Lung microvascular endothelial cell (primary cell): ENCODE measurements at places on chromosomes 3 and 15. TPM values are rescaled to one million over a fixed set of nuclear protein-coding genes. Genes with fewer than 3 reads are reported as not detected.
A peak's percentile ranks its signal among the peaks of the same experiment; 100 is the strongest.

The PDZRN3 gene
- under 0.01 TPM in 1 of 2 replicates, not detected in the other for total RNA-seq

The P3H2 gene
- 3.2 and 9.6 TPM in 2 replicates for total RNA-seq

The ACKR2 gene
- 4.8 and 71.4 TPM in 2 replicates for total RNA-seq

The NR2F2 gene
- 17.4 and 25.0 TPM in 2 replicates for total RNA-seq

The PPIP5K1 gene
- total RNA-seq, result 6.8 and 7.5 TPM in 2 replicates

The GOLGA6A gene
- not detected in 2 replicates for total RNA-seq

The IQCF6 gene
- not detected in 2 replicates for total RNA-seq

The GOLGA8R gene
- total RNA-seq, result 0.20 and 0.22 TPM in 2 replicates

- no peak for DNase-seq
Observed at GRCh38 chr3:149331396-149331795, 2.0 kb downstream of the TM4SF18 start.

- peak; percentile 72 for DNase-seq
Observed at GRCh38 chr15:66842710-66843441, 140.8 kb downstream of the SMAD6 start.

- DNase-seq, result no peak
Observed at GRCh38 chr3:143806038-143806437, 42.2 kb downstream of the SLC9A9 start.

- DNase-seq, result no peak
Observed at GRCh38 chr3:160986069-160986468, 119.1 kb downstream of the B3GALNT1 start.

GRCh38 chr3:101725194-101725889 is 928 bp downstream of the CEP97 start:
- DNase-seq, result peak; percentile 24

GRCh38 chr15:57217778-57218598 is 158.3 kb upstream of the CGNL1 start:
- DNase-seq, result no peak

DNA sequence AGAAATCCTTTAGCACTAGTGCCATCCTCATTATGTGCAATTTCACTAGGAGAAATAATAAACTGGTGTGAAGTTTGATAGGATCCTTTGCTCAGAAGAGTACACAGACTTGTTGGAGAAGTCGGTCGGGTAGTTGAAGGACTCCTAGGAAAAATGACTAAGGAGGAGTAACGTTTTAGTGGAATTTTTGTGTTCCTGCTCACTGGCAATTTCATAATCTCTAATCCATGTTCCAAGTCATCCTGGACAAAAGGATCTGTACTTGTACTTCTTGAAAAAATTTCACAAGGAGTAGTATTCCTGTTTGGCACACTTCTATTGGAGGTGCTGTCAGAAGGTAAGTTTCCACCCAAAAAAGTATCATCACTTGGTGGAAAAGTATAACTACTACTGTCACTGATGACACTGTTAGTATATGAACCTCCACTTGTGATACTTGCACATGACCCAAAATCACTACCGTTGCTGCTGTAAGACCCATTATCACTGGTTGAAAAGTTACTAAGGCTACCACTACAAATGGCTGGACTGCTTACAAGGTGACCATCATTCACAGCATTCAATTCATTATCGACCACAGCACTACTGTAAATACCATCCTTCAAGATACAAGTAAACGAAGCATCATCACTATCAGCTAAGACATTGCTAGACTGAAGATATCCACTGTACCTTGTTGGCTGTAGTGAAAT is 77.4 kb downstream of the NEDD4 start:
- DNase-seq, result no peak

DNA sequence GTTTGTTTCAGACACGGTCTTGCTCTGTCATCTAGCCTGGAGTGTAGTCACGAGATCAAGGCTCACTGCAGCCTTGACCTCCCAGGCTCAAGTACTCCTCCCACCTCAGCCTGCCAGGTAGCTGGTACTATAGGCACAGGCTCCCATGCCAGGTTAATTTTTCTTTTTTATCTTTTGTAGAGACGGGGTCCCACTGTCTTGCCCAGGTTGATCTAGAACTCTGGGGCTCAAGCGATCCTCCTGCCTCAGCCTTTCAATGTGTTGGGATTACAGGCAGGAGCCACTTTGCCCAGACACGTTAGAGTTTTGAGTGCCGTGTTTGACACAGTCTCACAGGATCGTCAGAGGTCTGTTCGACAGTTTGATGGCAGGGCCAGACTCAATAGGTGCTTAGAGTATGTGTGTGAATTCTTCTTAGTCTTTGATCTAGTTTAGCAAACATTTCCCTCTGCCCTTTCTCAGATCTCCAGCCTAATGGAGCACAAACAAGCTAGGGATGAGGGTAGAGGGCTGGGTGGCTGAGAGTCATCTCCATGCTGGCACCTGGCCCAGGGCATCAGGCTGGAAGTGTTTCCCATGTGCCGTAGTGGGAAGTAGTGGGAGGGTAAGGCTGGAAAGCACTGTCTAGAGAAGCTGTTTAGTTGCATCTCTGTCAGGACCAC is 66.1 kb upstream of the DLG1 start:
- DNase-seq, result peak; percentile 35

DNA sequence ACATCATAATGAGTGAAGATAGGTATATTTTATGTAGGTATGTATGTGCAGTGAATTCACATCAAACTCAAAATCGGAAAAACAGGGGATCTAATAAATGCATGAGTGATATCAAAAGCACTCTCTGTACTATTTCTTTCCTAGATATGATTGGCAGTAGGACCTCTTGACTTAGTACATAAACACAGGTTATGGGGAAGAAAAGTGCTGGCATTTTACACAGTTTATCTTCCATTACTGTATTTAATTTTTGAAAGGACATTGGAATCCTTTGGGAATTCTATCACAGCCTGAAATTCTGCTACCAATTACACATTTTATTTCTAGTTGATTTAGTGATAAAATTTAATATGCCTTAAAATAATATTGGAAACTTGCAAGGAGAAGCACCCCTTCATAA is 470.5 kb upstream of the ONECUT1 start:
- no peak for DNase-seq

- no peak for DNase-seq
Observed at GRCh38 chr3:56813653-56813960, 11.9 kb upstream of the ARHGEF3 start.

DNA sequence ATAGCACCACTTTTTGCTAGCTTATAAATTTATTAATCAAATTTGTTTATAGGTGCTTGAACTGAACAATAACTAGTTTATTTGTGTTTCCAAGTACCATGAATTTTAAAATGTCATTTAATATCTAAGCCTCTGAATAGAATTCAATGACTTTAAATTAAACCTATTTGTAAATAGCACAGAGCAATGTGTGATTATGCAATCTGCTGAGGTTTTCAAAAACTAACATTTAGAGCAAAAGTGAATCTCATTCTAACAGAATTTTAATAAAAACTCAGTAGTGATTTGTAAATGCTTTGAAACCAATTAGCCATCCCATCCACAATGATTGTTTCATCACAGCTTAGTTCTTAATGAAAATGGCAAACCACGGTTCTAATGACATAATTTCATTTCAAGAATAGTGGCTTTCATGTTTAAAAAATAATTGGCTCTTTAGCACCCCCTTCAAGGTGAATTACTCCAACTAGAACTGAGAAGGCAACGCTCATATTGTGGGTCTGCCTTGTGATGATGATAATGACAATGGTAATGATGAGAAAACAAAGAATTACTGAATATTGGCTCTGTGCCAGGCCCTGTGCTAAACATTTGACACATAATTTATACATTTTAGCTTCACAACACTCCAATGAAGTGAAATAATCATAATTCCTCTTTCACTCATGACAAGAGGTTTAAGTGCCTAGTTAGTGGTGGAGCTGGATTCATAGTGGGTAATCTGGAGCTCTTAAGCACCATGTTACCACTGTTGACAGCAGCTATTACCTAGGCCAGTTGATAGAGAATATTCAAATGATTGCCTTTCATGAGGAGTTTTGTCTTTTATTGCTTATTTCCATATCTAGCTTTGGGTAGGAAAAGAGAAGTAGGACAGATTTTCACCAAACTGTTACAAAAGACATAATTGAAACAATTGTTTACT is 145.7 kb downstream of the RBMS3 start:
- no peak for DNase-seq

GRCh38 chr15:57184502-57184901 is 191.8 kb upstream of the CGNL1 start:
- no peak for DNase-seq

DNA sequence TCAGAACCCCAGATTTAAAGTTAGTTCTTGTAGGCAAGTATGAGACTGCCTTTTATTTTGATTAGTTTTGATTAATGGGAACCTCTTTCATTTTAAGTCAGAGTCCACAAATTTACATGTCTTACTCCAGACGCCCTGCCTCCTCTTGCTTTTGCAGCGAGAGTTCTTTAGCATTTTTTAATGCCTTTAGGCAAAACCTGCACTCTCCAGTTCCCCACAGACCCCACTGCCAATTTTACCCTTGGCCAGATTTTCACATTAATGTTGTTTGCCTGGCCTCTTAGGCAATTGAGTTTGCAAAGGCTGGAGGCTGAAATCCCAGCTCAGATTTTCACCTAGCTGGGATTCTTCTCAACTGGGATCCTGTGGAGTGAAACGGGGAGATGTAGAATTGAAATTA is 85.8 kb downstream of the GAP43 start:
- no peak for DNase-seq

DNA sequence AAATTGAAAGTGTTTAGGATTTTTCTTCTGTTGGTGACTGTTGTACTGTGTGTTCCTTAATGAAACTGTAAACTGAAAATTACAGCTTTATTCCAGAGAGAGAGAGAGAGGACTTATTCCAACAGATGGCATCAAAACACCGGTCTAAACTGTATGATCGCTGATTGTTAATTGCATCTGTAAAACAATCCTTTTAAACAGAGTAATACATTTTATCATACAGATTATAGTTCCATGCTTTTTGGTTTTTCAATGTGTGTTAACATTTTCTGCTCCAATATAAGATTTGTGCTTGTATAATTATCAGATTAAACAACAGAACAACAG is 289.7 kb upstream of the DNAJC19 start:
- DNase-seq, result no peak

DNA sequence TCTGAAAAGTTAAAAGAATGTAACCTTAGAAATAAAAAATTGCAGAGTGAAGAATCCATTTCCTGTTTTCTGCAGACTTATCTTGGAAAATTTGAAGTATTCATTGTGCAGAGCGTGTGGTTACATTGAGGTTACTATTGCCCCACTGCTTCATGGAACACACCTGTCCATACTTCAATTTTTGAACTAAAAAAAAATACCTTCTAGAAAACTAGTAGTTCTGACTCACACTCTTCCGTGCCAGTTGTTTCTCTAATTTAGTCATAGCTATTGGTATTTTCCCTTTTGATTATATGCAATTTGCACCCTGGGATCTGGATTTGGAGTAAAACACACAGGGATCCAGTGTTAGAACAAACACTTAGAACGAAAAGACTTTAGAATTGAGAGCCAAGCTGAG is 111.8 kb upstream of the LYSMD4 start:
- no peak for DNase-seq

DNA sequence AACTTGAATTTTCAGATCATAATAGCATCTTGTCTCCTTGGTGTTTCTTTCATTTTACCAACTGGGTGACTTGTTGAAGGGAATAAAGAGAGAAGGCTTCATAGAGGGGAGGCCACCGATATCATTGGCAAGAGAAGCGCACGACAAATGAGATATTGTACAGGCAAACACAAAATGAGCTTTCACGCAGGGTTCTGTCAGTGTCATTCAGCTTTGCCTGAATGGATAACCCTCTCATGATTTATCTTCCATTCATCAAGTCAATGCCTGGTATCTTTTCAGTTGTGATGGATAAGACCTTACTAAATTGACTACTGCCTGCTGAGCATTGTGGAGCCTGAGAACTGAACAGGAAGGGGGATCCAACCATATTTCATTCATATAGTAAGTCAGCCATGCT is 188.6 kb upstream of the EPHA3 start:
- no peak for DNase-seq

GRCh38 chr15:85064710-85065109 is 83.1 kb downstream of the PDE8A start:
- no peak for DNase-seq

- DNase-seq, result peak; percentile 69
Observed at GRCh38 chr3:122458992-122459391, 43.1 kb upstream of the WDR5B start.

DNA sequence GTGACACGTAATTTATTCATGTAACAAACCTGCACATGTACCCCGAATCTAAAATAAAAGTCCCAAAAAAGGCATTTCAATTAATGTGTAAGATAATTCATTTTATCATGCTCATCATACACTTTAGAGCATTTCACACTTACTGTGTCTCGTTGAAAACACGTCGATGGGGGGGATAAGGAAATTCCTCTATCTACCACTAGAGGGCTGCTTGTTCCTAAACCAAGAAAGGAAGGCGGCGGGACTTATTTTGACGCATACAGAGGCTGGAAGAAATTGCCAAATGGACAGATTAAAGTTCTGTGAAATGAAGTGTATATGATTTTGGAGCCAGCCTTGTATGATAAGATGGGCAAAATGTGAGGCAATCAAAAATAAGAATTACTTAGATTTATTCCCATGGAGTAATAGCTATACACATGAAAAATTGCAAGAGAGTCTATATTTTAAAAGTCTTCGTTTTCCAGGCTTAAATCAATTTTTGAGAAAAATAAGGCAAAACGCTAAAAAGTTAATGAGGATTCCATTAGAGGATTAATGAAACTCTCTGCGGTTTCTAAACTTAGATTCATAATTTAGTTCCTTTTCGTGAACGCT is 346.8 kb downstream of the CNTN3 start:
- peak; percentile 43 for DNase-seq

DNA sequence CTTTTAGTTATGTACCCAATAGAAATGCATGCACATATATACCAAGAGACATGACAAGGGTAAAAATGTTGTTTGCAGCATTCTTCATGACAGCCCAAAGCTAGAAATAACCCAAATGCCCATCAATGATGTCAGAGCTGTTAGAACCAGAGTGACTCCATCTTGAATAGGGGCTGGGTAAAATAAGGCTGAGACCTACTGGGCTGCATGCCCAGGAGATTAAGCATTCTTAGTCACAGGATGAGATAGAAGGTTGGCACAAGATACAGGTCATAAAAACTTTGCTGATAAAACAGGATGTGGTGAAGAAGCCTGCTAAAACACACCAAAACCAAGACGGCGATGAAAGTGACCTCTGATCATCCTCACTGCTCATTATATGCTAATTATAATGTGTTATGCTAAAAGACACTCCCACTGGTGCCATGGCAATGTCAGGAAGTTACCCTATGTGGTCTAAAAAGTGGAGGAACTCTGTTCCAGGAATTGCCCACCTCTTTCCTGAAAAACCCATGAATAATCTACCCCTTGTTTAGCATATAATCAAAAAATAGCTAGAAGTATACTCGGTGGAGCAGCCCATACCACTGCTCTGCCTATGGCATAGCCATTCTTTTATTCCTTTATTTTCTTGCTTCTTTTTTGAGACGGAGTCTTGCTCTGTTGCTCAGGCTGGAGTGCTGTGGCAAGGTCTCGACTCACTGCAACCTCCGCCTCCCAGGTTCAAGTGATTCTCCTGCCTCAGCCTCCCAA is 32.9 kb downstream of the ZBTB11 start:
- DNase-seq, result no peak

- DNase-seq, result no peak
Observed at GRCh38 chr3:126549861-126550487, 8.8 kb downstream of the C3orf22 start.
